CD4-positive, alpha-beta T cell (primary cell): ENCODE measurements at places on chromosomes 6 and 20.

DNA sequence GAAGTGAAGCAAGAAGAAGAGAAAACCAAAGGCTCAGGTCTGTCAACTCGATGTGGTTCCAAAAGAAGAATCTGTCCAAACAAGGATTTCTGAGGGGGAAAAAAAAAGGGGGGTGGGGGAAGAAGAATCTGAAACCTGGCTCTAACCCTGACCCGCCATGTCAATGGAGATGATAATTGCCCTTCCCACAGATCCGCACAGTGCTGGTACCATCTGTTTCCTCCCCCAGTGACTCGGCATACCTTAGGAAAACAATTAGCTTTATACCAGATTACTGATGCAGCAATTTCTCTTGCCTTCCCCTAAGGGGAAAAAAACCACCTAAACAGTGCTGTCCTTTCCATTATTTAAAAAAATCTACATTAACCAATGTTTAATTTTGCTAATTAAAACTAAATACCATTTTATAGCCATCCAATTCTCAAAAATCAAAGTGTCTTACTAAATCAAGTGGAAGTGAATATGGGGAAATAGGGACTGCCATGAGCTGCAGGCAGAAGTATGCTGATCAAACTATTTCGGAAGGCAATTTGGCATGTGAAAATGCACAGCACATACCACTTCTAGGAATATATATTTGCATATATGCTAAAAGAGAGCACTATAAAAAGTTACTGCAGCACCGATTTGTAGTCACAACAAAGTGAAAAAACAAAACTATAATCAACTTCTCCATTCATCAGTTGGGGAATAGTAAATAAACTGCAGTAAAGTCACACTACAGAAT lies 46.8 kb downstream of the MAP7 start:
- no peak for DNase-seq

DNA sequence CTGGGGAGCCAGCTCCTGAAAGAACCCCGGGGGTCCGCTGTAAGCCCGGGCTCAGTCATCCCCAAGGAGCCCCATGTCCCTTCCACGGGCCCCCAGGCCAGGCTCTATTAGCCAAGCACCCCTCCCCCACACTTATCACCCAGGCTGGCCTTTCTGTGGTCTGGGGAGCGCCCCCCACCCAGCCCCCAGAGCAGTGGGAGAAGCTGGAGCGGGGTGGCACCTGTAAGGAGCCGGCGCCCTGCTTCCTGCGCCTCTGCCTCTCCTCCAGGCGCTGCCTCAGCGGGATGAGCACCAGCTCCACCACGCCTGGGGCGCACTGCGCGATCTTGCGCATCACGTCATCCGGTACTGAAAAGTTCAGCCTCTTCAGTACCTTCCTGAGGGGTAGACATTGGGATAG lies 2.3 kb downstream of the SPEF1 start:
- no peak for DNase-seq

DNA sequence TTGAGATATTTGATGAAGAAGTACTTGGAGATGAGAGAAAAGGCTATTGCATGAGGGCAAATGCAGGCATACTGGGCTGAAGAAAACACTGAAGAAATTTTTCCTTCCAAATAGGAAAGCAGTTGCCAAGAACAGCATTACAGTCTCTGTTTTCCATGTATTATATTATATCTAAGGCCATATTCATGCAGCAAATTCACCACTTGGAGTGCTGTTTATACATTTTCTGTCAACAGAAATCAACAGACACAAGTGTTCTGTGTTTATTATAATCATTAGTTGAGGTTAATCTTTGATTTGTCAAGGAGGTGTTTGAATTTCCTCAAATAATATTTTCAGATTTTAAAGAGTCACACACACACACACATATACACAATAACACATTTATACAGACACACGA lies 268.8 kb upstream of the PLCB4 start:
- no peak for DNase-seq

DNA sequence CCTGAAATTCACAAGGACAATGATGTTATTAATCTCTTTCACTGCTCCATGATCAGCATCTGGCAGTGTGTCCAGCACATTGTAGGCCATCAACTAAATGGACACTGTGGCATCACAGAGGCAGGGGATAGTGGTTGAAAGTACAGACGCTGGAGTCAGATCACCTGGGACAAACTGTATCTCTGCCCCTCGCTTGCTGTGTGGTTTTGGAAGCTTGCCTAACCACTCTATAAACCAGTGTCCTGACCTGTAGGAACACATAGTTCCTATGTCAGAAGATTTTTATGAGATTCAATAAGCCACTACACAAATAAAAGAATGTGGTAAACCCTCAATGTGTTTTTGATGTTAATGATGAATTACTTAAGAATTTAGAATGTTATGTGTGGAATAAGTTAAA lies 219.3 kb upstream of the RNF217 start:
- no peak for DNase-seq

GRCh38 chr6:29661071-29661470 lies 4.2 kb downstream of the MOG start:
- no peak for DNase-seq

- DNase-seq = no peak
These were observed 39.8 kb downstream of the SLC22A2 start for GRCh38 chr6:160218810-160219209.

DNA sequence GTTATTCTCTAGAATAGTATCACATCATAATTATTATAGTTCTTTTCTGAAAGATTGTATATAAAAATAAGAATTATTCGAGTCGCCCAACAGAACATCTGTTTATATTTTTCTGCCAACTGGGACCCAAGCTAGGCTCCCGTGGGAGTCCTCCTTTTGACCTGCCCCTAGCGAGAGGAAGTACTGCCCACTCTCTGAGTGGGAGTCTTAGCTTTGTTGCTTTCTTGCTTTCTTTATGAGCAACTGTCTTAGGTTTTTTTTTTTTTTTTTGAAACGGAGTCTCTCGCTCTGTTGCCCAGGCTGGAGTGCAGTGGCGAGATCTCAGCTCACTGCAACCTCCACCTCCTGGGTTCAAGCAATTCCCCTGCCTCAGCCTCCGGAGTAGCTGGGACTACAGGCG lies 202.0 kb upstream of the ZNF184 start:
- DNase-seq = no peak

GRCh38 chr20:50357783-50358161 lies 152.4 kb upstream of the PTPN1 start:
- DNase-seq = no peak

GRCh38 chr6:36604090-36605060 lies 10.2 kb downstream of the SRSF3 start:
- DNase-seq = no peak

DNA sequence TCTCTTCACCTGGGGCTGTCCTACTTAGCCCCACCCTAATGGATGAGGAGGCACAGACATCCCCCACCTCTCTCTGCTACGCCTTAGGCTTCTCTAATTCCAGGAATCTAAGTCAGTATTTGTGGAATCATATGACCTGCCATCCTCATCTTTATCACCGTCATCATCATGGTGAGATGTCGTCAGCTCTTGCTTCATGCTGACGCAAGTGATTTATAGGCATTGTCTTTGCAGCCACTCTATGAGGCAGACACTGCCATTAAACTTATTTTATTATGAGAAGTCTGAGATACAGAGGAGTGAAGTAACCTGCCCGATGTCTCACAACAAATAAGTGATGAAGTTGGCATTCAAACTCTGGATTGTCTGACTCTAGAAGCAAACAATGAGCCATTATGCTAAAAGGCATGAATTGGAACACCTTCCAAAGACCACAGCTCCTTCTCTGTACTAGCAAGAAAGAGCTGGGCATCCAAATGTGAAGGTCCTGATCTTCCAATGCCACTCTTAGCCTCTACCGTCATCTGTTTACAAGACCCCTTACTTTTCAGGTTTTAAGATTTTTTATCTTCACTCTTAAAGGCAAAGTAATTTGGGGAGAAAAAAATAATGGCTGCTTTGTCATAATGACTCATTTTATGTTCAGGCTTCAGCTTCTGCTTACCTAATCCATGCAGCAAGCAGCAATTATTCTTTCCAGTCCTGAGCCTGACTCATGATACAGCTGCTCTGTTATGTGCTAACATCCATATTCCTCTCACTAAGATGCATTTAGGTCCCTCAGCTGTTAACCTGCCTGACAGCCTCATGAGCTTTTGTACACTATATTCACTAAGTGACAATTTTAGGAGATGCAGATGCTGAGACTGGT lies 113.7 kb upstream of the BCLAF1 start:
- no peak for DNase-seq

DNA sequence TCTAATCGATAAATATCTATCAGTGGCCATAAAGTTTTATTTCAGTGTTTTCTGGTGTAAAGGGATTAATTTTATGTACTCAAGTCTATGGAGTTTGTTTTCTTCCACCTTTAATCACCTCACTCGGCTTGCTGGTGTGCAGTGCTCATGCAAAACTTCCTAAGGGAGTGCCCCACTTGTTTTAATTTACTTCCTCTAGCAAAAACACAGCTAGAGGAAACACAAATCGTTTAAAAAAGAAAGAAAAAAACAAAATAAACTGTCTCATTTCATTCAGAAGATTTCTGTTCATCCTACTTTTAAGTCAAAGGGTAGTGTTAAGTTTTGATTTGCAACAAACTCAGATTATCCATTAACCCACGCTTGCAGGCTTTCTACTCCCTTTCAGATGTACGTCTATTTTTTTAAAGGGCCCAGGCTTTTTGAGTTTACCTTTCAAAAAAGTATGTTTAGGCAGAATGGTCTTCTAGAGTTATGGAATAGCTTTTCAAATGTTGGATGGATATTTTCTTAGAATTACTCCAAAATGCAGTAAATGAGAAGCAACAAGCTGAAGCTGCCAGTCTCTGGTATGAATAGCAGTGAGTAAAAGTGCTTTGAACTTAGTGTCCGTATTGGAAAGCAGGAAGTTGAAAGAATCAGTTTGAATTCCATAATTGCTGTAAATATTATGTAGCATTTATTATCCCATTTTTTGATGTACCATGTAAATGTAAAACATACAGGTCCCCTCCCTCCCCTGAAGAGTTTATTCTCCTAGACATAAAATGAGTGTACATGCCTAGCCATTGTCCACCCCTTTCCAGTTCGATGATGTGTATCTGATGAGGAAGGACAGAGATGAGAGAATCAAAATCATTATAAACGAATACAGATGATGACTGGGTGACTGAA lies 113.3 kb downstream of the SLC16A10 start:
- DNase-seq = no peak

GRCh38 chr6:151257985-151258445 lies 18.2 kb downstream of the AKAP12 start:
- DNase-seq = no peak

DNA sequence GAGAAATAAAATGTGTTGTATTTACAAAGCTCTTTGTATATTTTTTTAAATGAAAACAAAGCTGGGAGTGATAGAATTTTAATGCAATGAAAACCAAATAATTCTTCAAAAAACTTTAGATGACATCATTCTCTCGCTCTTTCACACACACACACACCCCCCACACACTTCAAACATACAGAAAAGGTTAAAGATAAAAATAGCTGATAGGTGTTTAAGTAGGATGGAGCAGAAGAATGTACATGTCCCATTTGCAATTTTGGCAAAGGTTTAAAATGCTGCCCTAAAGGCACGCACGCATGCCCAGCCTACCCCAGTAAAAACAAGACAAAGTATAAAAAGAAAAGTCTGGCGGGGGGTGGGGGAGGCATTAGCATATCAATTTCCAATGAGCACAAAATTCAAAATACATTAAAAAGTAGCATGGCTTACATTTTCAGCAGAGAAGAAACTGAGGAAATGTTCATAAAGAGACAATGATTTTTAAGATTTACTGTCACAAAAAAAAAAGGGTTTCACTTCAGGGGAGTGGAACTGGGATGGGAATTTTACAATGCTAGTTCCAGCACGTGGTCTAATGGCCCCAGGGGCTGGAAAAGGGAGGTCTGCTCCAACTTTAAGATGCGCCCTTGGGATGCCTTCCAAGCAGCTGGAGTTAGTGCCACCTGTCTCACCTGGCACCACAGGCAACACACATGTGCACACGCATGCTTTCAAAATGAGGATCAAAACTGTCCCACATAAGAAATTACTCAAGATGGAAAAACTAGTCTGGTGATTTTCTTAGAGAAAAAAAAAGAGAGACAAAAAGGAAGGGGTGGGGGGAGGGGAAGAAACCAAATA lies 55.1 kb upstream of the NFATC2 start:
- no peak for DNase-seq

DNA sequence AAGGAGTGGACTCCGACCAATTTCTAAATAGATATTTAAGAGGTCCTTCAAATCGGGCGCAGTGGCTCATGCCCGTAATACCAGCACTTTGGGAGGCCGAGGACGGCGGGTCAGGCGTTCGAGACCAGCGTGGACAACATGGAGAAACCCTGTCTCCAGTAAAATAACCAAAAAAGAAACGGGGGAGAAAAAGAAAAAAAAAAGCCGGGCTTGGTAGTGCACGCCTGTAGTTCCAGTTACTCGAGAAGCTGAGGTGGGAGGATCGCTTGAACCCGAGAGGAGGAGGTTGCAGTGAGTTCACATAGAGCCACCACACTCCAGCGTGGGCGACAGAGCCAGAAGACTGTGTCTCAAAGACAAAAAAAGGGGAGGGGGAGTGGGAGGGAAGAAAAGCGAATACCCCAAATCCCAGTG lies 53.3 kb upstream of the HFE start:
- no peak for DNase-seq

DNA sequence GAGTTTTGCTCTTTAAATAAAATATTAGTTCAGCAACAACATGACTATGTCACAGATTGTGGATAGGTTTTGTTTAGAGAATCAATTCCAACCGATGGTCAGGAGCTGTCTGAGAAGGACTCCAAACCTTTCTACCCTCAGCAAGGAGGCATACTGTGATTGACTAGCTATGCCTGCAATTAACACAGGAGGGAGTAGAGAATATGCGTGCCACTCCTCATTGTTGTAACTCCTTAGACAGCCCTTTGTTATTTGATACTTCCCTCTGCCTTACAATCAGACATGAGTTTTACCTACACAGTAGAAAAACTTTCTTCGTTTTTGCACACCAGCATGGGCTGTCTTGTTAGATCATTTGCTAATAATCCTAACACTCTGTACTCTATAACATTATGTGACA lies 796.5 kb downstream of the PRIM2 start:
- DNase-seq = no peak

GRCh38 chr6:56767435-56767834 lies 124.7 kb upstream of the DST start:
- no peak for DNase-seq

DNA sequence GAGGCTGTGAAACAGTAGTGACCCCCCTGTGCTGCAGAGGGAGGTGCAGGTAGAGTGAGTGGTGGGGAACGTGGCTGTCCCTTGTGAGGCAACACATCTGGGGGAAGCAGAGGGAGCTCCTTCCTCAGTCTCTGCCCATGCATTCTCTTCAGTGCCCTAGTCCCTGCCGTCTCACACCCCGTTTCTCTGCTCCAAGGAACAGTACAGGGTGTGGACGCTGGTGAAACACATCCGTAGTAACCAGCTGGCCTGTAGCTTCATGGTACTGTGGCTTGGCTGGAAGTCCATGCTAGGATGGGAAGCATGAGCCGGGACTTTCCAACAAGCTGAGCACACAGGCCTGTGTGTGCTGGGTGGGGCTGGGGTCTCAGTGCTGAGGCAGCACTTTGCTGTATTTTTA lies 25.4 kb upstream of the CST3 start:
- no peak for DNase-seq

GRCh38 chr6:151205721-151206600 lies 33.8 kb upstream of the AKAP12 start:
- no peak for DNase-seq

- DNase-seq = no peak
These were observed 50.2 kb upstream of the NOP56 start for GRCh38 chr20:2602046-2602735.

- no peak for DNase-seq
These were observed 118.1 kb downstream of the SYNDIG1 start for GRCh38 chr20:24587384-24588046.
